ENCODE measurements at places on chromosomes 2 and 18.

DNA sequence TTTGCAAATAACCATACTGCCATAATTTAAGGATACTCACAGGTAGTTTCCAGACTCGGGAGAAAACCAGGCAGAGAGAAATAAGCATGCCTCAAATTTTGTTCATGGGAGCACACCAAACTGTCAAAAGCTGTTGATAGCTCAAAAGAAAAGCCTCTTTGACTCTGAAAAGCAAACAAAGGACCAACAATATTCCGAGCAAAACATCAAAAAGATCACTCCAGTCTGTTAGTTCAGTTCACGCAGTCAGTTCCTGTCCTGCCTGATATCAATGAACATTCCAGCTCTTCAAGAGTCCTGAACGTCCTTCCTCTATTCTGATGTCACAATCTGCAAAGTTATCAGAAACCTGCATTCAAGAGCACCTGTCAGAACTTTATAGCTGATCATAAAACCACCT is 78.7 kb downstream of the RRM2 start:
- DNase-seq: no peak

DNA sequence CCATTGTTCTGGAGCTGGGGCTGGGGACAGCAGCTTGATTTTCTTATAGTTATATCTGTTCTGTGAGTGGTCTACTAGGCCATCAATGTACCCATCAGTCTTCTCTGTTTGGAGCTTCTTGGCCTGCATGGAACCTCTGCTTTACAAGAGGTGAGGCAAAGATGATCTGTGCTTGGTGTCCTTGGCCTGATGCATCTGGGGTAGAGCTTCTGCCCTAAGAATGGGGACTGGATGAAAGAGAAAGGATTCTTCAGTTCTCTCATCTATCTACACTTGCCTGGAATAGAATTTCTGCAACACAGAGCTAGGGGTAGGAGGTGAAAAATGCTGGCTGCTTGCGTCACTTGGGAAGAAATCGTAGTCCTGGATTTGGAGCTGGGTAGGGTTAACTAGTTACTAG is 46.2 kb downstream of the ACSL3 start:
- no peak for DNase-seq

DNA sequence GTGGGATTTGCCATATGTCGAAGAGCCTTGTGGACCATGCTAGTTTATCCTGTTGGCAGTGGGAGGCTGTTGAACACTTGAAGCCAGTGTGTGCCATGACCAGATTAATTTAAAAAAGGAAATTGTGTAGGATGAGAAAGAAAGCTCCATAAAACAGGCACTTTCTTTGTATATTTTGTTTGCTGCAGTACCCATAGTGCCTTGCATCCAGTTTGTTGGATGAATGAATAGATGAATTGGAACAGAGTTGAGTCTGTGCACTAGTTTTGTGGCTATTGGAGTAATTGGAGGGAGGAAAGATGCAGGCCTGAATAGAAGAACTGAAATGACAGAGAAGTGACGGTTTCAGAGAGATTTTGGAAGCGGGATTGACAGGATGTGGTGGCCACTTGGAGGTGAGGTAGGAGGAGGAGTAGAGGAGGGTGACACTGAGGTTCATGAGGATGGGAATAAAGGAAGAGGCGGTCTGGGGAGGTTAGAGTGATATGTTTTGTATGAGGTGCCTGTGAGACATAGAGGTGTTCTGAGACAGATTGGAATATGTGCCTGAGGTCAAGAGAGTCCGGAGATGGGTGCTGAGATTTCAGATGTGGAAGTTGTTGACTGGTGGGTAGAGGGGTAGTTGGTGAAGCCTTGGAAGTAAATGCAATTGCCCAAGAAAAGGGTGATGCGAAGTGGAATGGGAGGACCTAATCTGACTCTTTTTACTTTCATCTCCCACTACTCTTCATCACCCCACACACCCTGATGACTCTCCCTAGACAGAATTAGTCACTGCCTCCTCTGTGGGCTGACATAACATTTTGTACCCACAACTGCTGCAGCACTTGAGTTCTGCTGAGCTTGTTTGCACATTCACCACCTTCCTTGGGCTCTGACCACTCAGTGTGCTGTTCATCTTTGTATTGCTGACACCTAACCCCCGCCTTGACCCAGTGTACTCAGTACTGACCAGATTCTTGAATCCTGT is 5.1 kb downstream of the DGUOK start:
- DNase-seq: no peak

DNA sequence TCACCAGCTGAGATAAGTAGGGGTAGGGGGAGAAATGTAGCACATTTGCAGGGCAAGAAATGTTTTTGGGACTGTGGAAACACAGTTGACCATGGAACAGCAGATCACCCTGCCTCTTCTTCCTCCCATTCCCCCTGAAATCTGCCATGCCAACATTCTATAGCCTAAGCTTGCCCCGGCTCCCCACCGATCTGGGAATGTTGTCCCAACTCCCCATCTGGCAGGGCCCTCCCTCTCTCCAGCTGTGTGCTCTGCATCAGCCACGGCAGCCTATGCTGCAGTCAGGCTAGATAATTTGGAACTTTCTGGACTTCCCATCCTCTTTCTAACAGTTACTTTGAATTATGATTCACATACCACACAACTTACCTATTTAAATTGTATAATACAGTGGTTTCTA is 425.1 kb upstream of the RAB6C start:
- no peak for DNase-seq

DNA sequence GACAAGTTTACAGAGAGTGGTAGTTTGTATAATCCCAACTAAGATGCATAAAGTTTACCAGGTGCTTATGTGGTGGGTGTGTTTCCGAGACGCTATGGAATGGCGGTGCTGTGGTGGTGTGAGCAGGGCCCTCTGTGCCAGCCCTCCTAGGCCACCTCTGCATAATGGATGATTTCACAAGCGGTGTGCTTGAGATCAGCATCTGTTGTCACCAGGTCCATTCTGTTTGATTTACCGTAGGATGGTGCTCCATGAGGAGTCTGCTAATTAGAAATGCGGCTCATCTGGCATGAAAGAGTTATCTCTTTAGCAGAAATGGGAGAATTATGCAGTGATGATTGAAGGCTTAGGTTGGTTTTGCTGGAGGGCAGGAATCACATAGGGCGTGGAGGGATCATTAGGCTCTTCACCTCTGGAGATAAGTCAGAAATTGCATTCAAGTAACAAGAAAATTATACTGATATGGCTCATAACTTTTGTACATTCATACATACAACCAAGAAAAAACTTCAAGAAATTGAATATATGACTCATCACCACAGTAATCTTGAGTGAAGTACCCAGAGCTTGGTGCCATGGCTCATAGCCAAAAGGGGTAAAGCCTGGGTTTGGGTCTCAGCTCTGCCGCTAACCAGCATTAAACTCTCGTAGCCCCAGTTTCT is 41.4 kb downstream of the CRIM1 start:
- DNase-seq: no peak

DNA sequence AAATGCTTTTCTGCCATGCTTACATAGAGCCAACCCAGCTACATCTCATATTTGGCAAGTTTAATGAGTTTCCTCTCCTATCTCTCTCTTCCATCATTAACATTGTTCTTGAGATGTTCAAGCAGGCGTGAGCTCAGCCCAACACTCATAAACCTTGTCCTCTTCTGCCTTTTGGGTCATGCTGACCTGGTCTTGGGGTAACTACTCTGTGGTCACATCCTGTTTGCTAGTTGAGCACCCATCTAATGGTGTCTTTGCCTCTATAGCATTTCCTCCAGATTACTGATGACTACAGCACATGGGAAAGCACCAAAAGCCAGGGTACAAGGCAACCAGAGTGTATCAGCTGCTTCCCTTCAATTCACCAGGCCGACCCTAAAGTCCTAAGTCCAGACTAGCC is 366.9 kb upstream of the HNRNPA3 start:
- no peak for DNase-seq

GRCh38 chr2:232438951-232439757 is 16.8 kb upstream of the ALPI start:
- DNase-seq: peak; percentile 40

All from tibial artery (tissue), 4 donors.